ENCODE measurements at places on chromosomes 3 and 15.

DNA sequence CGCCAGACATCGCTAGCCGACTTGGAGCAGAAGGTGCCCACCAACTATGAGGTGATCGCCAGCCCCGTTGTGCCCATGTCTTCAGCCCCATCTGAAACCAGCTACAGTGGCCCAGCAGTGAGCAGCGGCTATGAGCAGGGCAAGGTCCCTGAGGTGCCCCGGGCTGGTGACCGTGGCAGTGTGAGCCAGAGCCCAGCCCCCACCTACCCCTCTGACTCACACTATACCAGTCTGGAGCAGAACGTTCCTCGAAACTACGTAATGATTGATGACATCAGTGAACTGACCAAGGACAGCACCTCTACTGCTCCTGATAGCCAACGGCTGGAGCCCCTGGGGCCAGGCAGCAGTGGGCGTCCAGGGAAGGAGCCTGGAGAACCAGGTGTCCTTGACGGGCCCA lies 12.9 kb upstream of the APEH start:
- DNase-seq: no peak

DNA sequence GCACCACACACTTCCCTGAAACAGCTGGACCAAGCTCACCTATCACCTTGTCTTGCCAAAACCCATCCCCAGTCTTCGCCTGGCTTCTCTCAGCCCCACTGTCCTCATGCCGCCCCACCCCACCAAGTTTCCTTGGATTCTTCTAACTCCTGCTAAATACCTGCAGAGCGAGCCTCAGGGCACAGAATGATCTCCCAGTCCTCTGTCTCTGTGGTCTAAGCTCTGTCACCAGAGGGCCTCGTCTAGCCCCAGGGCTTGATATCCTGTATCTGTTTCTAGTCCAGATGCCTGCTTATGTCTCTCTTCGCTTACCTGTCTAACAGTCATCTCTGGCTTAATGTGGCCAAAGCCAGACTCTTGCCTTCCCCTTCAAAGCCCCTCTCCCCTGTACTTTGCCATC lies 9.7 kb downstream of the CCDC12 start:
- DNase-seq: no peak

DNA sequence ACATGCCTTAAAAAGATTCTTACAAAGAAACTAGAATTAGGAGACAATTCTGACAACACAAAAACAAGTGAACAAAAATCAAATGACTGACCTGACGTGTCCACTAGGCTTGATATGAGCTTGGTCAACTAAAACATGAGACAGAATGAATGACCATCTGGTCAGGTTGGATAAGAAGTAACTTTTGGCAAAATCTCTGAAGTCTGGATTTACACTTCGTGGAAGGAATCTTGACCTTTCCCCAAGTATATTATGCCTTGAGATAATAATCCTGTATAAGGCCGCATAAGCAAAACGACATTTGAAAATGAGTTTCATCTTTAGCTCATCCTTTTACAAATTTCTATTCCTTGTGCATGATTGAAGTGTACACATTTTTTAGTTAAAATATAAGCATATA lies 1.1 kb upstream of the TF start:
- no peak for DNase-seq

DNA sequence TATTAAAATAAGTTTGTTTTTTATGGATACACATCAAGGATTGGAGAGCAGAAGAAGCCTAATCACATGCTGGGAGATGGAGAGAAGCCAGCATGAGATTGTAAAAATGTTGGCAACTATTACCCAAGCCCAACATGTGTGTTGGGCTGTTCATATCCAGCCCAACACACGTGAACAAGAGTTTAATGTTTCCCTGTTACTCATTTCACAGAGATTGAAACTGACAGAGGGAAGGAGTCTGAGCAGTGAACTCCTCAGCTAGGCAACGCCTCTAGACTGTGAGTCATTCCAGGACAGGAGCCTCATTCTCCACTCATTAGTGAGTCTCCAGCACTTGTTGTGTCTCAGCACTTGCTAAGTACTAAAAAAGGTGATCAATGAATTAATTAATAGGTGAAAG lies 43.2 kb upstream of the CMSS1 start:
- no peak for DNase-seq

DNA sequence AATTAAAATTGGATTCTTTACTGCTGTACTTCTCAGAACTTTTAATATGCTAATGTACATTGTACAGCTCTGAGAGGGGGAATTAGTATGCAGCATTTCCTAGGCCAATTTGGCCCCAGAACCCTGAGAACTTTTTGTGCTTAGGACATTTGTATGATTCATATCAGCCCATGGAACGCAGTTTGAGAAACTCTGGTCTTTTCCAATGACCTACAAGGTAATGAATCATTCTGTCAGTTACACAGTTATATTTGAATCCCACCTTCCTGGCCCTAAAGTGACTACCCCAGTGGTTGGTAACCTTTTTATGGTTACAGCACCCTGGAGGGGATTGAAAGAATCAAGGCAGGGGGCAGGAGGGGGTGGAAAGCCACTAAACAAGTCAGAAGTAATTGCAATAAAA lies 25.6 kb upstream of the KBTBD12 start:
- no peak for DNase-seq

DNA sequence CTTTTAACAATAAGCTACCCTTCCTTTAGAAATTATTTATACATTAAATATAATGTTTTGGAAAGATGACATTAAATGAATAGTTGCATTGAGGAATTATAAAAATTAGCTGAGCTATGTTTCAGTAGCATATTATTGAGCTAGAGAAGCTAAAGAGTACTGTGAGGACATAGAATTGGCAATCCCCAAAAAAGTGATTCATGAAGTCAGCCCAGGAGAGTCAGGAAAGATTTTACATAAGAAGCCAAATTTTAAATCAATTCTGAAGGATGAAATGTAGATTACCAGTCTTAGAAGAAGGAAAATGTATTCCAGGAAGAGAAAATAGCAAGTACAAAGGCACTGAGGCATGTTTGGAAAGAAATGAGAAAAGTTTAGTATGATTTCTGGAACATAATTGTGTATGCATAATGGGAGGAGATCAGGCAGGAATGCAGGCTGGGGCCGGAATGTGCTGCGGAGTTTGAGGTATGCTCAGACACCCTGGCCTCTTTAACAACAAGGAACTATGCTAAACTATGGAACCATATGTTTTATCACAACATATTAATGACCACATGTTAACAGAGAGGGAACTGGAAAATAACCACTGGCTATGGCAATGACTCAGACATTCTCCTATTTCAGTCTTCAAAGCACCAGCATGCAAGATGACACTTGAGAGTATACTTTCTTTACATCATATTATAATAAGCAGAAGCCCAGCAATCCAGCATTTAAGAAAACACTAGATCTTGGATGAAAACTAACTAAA lies 103.3 kb upstream of the COL8A1 start:
- DNase-seq: no peak

GRCh38 chr3:152350776-152351175 lies 82.0 kb downstream of the MBNL1 start:
- no peak for DNase-seq

Measured in NCI-H146 (cell line).